Left renal cortex interstitium (tissue), 4 donors: ENCODE measurements at places on chromosomes 11 and 22.

DNA sequence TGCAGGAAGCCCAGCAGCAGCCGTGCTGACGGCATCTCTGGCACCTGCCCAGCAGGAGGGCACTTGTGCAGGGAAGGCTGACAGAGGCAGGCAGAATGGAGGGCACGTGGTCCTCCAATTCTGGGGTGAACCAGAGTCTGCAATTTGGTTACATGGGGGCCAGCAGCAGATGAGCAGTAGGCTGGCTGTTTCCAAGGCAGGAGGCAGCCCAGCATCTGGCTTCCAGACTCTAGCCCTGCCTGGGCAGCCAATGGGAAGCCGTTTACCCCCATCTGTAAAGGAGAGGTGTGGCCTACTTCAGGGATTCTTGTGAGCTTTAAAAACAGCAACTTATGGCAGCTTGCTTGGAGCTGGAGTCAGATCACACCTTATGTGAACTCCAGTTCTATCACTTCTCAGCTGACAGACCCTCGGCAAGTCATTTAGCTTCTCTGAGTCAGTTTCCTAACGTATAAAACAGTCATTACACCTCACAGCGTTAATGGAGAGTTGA is 27.9 kb upstream of the RASL10A start:
- no peak for DNase-seq

DNA sequence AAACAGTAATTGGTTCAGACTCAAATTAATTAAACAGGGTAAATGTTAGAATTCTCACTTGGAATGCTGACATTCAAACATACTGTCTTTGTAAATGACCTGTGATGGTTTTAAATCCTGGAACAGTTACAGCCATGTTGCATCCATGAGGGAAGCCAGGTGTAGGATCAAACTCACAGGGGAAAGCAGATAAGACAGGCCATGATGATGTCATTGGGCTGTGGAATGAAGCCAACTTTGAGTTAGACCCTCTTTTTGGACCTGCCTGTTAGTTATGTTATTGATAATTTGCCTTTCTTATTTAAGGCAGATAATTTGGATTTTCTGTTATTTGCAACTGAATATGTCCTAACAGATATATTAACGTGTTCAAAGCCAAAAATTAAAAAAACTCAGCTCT is 39.3 kb upstream of the ABTB2 start:
- DNase-seq, result no peak

DNA sequence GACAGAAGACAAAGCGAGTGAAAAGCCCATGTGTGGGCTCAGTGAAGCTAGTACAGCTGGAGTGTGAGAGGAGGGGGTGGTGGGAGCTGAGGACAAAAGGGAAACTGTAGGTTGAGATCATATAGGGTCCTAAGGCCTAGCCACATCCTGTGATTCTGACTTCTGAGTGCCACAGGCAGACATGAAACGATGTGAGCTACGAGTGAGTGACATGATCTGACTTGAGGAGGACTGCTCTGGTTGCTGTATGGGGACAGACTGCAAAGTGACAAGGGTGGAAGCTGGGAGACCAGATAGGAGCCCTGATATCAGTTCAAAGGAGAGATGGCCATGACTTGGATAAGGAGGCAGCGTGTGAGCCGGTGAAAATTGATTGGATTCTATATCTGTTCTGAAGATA is 85.4 kb downstream of the MICAL2 start:
- no peak for DNase-seq

GRCh38 chr11:86047275-86047991 is 21.5 kb downstream of the PICALM start:
- no peak for DNase-seq

DNA sequence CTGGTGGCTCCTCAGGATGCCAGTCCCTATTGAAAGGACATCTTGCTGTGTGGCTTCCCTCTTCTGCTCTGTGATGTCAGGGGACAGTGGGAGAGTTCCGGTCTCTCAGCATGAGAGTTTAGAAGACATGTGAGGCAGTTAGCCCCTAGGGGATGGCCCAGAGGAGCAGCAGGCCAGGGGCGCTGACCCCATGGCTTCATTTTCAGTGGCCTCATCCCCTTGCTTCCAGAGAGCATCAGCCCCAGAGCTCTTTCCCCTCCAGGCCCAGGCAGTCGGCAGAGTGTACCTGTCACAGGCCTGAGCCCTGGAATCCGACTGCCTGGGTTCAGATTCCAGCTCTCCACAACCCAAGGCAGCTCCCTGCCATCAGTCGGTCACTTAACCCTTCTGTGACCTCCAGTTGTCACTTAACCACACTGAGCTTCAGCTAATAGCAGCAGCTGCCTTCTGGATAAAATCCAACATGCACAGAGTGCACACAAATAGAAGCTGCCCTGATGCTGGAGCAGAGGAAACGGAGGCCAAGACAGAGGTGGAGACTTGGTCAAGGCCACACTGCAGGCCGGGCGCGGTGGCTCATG is 14.1 kb upstream of the LRRC10B start:
- no peak for DNase-seq

- no peak for DNase-seq
Observed at GRCh38 chr11:63769042-63769713, 603 bp upstream of the ZFTA start.

- DNase-seq, result no peak
Observed at GRCh38 chr11:1336836-1337646, 27.6 kb upstream of the TOLLIP start.

GRCh38 chr11:58075781-58076180 is 45.0 kb downstream of the OR6Q1 start:
- no peak for DNase-seq

DNA sequence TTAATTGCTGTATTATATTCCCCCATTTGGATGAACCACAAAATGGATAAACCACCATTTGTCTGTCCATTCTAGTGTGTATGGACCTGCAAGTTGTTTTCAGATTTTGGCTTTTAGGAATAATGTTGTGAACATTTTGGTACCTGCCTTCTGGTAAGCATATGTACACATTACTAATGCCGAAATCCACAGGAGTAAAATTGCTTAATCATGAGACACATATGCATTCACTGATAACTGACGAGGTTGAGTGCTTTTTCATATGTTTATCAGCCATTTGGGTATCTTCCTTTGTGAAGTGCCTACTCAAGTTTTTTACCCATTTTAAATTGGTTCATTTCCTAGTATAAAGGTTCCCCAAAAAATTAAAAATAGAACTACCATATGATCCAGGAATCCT is 34.2 kb downstream of the OSBP2 start:
- no peak for DNase-seq

DNA sequence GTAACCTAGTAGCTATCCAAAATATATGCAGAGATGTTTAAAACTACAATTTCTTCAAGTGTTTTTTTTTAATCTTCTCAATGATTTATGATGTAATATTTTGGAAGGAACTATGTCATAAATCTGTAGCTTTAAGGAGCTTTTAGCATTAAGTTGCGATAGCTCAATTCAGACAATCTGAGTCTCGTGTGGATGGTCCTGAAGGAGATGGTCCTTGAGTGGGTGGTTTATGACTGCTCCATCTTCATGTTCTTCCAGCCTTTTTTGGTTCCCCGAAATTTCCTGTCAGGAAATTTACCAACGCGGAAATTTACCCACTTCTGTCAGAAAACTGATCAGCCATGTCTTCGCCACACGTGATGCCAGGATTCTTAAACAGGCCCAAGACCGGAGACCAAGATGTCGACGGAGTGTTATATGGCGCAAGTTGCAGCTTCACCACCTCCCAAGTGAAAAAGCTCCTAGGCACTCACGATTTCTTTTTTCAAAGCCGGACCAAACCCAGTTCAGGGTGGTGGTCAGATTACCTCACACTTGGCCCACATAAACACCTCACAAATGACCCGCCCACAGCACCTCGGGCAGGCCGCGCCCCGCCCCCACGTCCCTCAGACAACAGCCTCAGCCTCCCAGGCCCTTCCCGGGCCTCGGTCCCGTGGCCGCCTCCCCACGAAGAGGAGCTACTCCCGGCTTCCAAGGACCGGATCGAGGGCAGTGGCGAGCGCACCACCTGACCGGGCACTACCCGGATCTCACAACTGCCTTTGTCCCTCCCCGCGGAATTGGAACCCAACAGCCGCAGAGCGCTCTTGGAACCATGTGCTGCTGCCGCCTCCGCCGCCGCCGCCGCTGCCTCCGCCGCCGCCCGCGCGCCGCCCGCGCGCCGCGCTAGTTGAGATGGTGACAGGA is at the start of gene MORC2:
TSS of gene MORC2 (minus strand) at position 760 of the 909 bp plus-strand sequence. CDS start 885 bp downstream, outside the sequence.
- DNase-seq, result peak; percentile 5

GRCh38 chr22:26019596-26019995 is 149.7 kb upstream of the SEZ6L start:
- no peak for DNase-seq

- no peak for DNase-seq
Observed at GRCh38 chr22:49959782-49960158, 802 bp upstream of the PIM3 start.

GRCh38 chr11:133945087-133945974 is 11.4 kb downstream of the IGSF9B start:
- no peak for DNase-seq

GRCh38 chr11:102430158-102430836 is 22.3 kb downstream of the TMEM123 start:
- no peak for DNase-seq

GRCh38 chr11:71433648-71434450 is 14.3 kb downstream of the DHCR7 start:
- DNase-seq, result no peak

- DNase-seq, result no peak
Observed at GRCh38 chr11:47398551-47398950, 9.8 kb upstream of the SLC39A13 start.

DNA sequence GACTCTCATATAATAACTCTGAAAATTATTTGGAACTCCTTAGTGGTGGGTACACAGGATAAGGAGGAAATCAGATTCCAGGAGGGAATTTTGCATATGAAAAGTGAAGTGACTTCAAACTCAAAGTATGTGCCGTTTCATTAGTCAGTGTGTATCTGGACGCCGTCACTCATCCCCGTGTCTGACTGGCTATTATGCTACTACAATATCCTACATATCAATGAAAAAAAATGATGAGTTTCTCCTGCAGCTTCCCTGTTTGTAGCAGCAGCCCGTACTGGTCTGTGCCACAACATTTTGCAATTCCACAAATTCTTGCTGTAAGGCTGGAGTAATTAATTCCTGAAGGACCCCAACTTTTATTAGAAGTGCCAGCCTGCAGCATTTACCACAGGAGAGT is 16.5 kb downstream of the WT1 start:
- DNase-seq, result no peak

DNA sequence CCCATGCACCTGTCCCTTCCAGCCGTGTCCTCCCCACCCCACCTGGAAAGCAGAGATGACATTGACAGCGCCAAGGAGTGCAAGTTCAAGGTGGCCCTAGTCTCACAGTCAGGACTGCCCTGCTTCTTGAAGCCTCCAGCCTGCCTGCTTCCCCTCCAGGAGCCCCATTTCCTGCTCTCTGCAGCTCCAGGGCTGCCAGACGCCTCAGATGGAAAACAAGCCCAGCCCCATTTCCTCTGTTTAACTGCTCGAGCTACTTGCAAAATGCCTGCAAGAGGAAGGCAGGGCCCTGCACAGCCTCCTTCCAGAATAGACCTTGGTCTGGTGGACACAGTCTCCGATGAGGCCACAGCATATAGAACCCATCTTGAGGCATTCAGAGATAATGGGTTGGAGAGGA is 5.0 kb upstream of the DGKZ start:
- DNase-seq, result no peak

GRCh38 chr11:44172966-44173365 is 77.5 kb downstream of the EXT2 start:
- DNase-seq, result no peak

DNA sequence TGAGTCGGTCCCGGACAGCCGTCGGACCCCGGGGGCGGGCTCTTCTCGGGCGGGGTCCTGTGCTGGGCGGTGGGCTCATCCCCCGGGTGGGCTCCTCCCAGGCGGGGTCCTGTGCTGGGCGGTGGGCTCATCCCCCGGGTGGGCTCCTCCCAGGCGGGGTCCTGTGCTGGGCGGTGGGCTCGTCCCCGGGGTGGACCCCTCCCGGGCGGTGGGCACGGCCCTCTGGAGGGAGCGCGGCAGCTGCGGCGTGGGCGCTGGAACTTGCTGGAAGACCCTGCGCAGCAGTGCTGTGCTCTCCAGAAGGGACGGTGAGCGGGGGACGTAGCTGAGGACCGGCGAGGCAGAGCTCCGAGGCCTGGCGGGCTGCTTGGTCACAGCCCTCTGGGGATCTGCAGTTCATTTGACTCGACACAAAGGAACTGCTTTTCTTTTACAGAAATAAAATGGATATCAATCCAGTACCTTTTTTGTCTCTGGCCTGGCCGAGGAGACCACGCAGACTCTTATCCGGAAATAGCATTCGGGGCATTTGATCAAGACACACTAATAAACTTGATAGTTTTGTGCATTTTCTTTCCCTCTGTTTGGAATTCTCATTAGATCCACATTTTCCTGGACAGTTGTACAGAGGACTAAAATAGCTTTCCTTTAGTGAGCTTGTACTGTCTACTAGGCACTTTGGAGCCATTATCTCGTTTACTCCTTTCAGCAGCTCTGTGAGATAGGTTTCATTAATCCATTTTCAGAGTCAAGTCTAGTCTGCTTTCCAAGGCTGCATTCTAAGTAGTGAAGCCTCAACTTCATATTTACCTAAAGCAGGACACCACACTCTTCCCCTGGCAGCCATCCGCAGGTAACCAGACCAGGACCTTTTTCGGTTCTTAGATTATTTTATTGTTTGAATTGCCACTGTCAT is 812 bp downstream of the JAM3 start:
- DNase-seq, result no peak

- no peak for DNase-seq
Observed at GRCh38 chr11:85076535-85077330, 550.4 kb downstream of the DLG2 start.

GRCh38 chr11:28877340-28877739 is 769.2 kb downstream of the METTL15 start:
- no peak for DNase-seq

GRCh38 chr22:41469218-41469851 is 418 bp downstream of the ACO2 start:
- DNase-seq, result no peak

GRCh38 chr22:32562401-32562800 is 87.8 kb downstream of the FBXO7 start:
- no peak for DNase-seq

DNA sequence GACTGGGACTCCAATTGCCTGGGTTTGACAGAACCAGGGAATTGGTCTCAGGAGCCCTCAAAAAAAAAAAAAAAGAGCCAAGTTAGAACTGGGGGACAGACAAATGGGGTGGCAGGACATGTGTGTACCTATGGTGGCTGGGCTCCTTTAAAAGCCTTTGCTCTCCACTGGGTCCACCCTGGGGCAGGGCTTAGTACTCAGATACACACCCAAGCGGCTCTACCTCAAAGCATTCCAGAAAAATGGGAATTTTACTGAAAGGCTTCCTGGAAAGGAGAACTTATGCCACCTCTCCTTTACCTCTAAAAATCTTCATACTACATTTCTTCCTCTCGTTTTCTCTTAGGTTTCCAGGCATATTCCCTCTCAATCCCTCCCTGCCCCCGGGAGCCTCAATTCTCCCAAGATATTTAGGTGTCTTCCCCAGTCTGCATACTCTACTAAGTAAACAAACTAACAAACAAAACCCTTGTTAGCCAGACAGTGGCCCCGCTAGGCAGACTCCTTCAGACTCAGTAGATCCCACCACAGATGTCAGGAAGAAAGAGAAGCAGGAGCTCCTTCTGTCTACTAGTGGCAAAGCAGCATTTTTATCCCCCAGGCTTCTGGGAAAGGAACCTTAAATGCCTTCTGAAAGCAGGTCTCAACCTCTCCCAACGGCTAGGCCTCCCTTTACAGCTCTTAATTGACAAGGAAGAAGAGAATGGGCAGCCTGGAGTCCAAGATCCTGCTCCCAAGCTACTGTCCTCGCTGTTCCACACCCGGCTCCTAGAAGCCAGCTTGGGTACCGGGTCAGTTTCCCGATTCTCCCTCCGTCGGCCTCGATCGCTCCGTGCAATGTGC is 653 bp downstream of the PCSK7 start:
- no peak for DNase-seq
